ENCODE measurements at places on chromosomes 3 and 15. TPM values are rescaled to one million over a fixed set of nuclear protein-coding genes. Genes with fewer than 3 reads are reported as not detected.

Gene ZPLD1
- total RNA-seq = not detected

Gene ARMC8
- total RNA-seq = 34.8 TPM

- DNase-seq = no peak
Observed at GRCh38 chr15:50500352-50500751, 46.1 kb downstream of the USP50 start.

- DNase-seq = no peak
Observed at GRCh38 chr3:125219261-125219701, 6.7 kb upstream of the SLC12A8 start.

DNA sequence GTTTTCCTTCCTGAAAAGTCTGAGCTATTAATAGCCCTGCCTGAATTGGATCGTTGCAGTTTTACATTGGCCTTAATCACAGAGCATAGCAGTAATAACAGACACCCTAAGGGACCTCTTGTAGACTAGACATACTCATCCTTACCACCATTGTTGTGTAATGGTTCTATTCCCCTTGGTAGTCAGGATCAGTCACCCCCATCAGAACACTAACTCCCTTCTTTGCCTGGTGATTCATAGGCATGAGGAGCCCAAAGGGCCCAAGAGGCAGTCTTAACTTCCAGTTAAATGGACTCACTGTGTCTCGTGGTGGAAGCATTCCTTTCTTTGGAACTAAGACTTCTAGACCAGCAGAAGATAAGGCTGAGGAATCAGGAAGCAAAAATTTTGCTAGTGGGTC lies 20.2 kb downstream of the CGGBP1 start:
- DNase-seq = no peak

Data from prostate gland (tissue), 2 donors.